ENCODE measurements at places on chromosomes 2 and 18. TPM values are rescaled to one million over a fixed set of nuclear protein-coding genes. Genes with fewer than 3 reads are reported as not detected.

DNA sequence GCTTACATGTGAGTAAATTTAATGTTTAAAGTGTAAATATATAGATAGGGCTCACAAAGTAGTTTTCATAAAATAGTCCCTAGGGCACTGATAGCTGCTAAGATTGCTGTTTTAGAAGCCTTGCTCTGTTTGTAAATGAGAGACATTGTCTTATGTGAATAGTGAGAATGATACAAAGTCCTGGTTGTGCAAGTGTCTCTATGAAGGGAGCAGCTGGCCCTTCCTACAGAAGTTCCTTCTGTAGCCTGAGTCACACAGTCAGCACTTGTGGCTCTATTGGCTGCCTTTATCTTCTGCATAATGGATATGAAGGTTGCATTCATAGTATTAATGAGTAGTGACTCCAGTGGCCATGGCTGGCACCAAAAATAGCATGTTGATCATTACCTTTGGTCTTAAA lies 279.7 kb downstream of the OSR1 start:
- DNase-seq: no peak

GRCh38 chr2:190911813-190912212 lies 31.2 kb downstream of the GLS start:
- DNase-seq: peak; percentile 63

DNA sequence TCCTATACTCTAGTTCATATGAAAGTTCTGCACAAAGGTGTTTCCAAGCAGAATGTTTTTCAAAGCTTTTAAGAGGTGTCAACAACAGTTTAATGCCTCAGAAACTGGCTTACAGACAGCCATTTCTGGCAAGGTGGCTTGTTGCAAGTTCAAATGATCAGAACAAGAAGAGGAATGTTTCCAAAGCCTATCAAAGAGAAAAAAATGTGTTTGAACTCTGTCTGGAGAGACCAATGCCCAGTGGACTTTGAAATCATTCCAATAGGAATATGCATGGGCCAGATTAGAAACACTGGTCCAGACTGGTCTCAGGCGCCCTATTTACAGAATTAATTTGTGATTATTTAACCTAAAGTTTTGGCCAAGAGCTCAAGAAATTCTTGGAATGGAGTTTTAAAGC lies 106.2 kb downstream of the CPS1 start:
- DNase-seq: no peak

GRCh38 chr2:191740759-191741158 lies 62.8 kb downstream of the NABP1 start:
- DNase-seq: no peak

- no peak for DNase-seq
Measured at GRCh38 chr2:168639018-168639417, 163.4 kb upstream of the NOSTRIN start.

- no peak for DNase-seq
Measured at GRCh38 chr2:99085421-99085820, 56.1 kb upstream of the C2orf15 start.

- DNase-seq: no peak
Measured at GRCh38 chr18:77970814-77971213, 721.2 kb downstream of the GALR1 start.

- no peak for DNase-seq
Measured at GRCh38 chr2:184920451-184920965, 322.2 kb downstream of the ZNF804A start.

DNA sequence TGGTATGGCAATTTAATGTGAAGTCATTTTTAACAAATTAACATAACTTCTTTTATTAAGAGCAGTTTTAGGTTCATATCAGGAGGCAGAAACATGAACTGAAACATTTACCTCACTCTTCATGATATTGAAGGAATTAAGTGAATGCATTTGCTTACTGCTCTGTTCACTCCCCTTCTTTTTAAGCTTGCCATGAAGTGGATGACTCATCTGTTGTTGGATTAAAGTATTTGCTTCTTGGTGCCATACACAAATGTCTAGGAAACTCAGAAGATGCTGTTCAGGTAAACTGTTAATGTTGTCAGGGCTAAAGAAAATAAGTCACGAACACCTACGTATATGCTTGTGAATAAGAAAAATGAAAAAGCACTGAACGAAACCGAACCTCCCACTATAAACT lies 10.2 kb upstream of the CABYR start:
- DNase-seq: no peak

GRCh38 chr18:74141667-74142066 lies 6.0 kb downstream of the FBXO15 start:
- DNase-seq: no peak

DNA sequence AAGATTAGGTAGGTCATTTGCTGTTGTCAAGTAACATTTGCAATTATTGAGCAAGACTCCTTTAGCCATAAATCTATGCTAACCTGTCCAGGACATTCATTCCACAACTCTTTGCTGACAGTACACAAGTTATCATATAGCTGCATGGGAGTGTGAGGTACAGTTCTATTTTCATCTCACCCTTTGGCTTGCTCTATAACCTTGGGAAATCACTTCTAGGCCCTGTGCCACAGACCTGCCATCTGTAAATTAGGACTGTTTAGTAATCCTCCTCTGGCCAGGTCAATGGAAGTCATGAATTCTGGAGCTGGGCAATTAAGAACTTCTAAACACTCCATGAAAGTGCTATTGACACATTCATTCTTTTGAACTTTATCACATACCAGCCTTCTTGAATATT lies 34.6 kb upstream of the PAIP2B start:
- no peak for DNase-seq

DNA sequence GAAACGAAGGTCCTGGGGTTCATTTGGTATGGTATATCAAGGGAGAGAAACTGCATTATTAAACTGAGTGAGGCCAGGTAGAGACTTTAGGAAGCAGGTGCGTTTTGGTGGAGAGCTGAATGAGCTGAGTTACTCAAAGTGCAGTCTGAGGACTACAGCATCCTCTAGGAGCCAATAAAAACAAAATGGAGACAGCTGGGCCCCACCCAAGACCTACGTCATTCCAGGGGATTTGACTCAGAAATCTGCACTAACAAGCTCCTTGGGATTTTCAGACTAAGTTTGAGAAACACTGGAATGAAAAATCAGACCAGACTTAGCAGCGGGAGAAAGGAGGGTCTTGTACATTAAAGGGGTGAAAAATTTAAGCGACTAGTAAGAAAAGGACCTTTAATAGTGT lies 131.5 kb downstream of the UXS1 start:
- no peak for DNase-seq

GRCh38 chr18:49591271-49591670 lies 29.4 kb downstream of the LIPG start:
- DNase-seq: peak; percentile 61

- DNase-seq: peak; percentile 71
Measured at GRCh38 chr2:9554921-9555296, 721 bp downstream of the ADAM17 start.

GRCh38 chr2:74741629-74742028 lies 87.6 kb downstream of the SEMA4F start:
- DNase-seq: no peak

GRCh38 chr2:179037807-179038206 lies 12.1 kb downstream of the CCDC141 start:
- DNase-seq: no peak

GRCh38 chr2:71064754-71065621 lies 3.5 kb upstream of the NAGK start:
- no peak for DNase-seq

DNA sequence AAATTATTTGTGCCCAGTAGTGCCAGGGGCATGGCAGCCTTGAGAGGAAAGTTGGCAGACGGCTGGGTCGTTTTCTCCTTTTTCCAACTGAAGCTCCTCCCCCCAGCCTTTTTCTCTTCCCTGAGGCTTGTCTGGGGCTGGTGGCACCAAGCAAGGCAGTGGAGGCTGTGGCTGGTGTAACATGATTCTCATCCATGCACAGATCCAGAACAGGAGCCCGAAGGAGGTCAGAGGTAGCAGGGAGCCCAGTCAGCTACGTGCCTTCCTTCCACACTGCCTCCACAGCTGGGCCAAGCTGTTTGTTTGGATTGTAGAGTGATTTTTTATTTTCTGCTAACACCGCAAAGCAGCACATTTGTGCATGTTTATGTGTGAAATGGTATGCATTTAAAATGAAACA lies 170.3 kb upstream of the MGAT5 start:
- DNase-seq: no peak

DNA sequence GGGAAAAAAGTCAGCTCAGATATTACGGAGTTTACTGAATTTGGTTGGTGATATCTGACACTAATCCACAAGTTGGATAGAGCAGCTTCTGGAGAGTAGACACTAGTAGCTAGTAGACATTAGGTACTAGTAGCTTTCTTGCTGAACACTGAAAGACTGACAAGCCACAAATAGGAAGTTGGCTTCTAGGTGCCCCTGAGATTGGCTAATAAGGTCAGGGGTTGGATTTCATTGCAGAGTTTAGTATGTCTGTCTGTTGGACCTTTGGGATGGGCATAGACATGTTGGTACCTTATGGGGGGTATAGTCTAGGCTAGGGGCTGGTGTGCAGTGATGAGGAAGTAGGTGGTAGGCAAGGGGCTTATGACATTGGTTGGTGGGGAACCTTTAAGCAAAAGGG lies 164.9 kb upstream of the LRRTM1 start:
- DNase-seq: no peak

DNA sequence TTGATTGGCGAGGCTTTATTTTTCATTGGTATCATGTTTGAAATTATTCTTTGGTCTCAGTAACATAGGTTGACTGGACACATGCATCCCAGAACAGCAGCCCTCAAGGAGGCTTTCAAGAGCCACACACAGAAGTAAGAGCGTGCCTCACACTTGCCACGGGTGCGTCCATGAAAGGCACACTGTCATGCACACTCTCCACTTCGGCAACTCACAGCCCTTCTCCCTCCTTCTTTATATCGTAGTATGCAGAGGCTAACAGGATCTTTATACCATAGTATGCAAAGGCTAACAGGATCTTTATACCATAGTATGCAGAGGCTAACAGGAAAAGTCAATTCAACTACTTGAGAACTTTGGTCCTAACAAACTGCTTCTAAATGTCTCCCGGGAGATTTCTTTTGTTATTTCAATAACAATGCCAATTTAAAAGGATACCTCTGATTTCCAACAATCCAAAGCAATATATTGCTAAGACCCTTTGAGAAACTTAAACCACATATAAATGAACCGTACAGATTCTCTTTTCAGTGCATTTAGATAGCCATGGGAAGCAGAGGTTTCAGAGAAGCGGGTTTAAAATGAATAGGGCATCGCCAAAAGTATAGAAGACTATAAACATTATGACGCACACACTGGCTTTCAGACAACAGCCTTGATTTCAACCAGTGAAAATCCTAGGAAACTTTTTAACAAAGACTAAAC lies 26.5 kb upstream of the ZNF516 start:
- no peak for DNase-seq

- DNase-seq: no peak
Measured at GRCh38 chr2:156190517-156190916, 142.0 kb downstream of the NR4A2 start.

- DNase-seq: no peak
Measured at GRCh38 chr2:8115966-8116365, 565.9 kb upstream of the ID2 start.

SPP2 gene
- not detected for total RNA-seq

CRYGD gene
- total RNA-seq: not detected

REG1A gene
- total RNA-seq: not detected

GPR75 gene
- total RNA-seq: 1.4 TPM

RGPD4 gene
- not detected for total RNA-seq

SS18 gene
- 63.8 TPM for total RNA-seq

VAMP5 gene
- 10.4 TPM for total RNA-seq

THSD7B gene
- total RNA-seq: 0.68 TPM

YIPF4 gene
- 4.6 TPM for total RNA-seq

G6PC2 gene
- not detected for total RNA-seq

XIRP2 gene
- total RNA-seq: not detected

CYP27A1 gene
- total RNA-seq: 2.4 TPM

ZNF396 gene
- not detected for total RNA-seq

SLC14A1 gene
- total RNA-seq: 5.9 TPM

NPAS2 gene
- total RNA-seq: 9.8 TPM

ATG4B gene
- 73.5 TPM for total RNA-seq
